ENCODE measurements at places on chromosomes 2 and 18.

- no peak for DNase-seq
These were observed 11.8 kb downstream of the IGFBP2 start for GRCh38 chr2:216644842-216645635.

DNA sequence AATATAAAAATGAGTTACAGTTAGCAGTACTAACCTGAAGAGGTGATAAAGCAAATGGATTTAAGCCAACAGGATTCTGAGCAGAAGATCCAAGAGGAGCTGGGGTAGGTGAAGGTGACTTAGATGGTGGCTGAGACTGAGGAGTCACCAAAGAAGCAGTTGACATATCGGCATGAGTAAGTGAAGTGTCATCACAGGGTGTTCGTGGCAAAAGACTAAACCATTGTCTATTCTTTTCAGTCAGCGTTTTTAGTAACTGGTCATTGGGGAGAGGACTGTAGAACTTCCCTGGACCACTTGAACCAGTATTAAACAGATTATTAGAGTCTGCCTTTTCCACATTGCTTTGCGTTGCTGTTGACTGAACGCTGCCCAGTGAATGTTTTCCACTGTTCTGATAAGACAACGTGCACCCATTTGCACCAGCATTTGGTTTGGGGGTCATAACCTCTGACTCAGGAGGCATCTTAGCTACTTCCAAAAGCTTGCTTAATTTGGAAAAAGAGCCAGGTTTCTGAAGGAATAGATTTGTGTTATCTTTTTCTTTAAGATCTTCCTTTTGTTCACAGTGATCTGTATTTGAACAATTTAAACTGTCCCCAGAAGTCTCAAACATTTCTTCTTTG, 63.3 kb upstream of the WDSUB1 start:
- DNase-seq, result no peak

DNA sequence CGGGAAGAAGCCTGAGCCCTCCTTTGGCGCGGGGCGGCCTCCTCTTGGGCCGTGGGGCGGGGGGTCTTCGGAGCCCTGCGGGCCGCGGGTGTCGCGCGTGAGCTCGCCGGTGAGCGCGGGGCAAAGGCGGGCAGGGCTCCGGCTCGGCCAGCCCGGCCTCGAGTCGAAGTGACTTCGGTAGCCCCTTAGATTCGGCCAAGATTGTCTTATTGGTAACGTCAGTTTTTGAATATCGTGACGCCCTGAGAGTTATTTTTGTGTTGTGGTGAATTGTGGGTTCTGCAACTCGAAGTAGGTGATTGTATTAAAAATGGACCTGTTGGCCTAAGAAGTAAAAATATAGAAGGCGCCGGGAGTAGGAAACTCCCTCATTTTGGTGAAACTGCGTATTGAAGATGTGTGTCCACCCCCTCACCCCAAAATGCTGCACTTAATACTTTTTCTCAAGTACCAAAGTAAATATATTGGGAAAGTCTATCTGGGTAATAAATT, 669 bp downstream of the MARCHF7 start:
- DNase-seq, result no peak

- DNase-seq, result no peak
These were observed 305.9 kb downstream of the HRH4 start for GRCh38 chr18:24766376-24766775.

All from activated T-cell treated with anti-CD3 and anti-CD28 coated beads, Interleukin-2, amount 50 U/mL, for 1 hour (primary cell).